Nasal cavity respiratory epithelium epithelial cell of viscerocranial mucosa (primary cell): ENCODE measurements at places on chromosomes 4 and X. TPM values are rescaled to one million over a fixed set of nuclear protein-coding genes. Genes with fewer than 3 reads are reported as not detected.

SPANXD gene
- total RNA-seq, result not detected in 2 replicates

SPANXC gene
- total RNA-seq, result not detected in 2 replicates

WWC2 gene
- total RNA-seq, result 8.9 and 27.2 TPM in 2 replicates

SPP1 gene
- total RNA-seq, result not detected in 2 replicates

DCAF16 gene
- 24.2 and 26.0 TPM in 2 replicates for total RNA-seq
